NCI-H1417 (cell line): ENCODE measurements at places on chromosomes 13 and 19.

DNA sequence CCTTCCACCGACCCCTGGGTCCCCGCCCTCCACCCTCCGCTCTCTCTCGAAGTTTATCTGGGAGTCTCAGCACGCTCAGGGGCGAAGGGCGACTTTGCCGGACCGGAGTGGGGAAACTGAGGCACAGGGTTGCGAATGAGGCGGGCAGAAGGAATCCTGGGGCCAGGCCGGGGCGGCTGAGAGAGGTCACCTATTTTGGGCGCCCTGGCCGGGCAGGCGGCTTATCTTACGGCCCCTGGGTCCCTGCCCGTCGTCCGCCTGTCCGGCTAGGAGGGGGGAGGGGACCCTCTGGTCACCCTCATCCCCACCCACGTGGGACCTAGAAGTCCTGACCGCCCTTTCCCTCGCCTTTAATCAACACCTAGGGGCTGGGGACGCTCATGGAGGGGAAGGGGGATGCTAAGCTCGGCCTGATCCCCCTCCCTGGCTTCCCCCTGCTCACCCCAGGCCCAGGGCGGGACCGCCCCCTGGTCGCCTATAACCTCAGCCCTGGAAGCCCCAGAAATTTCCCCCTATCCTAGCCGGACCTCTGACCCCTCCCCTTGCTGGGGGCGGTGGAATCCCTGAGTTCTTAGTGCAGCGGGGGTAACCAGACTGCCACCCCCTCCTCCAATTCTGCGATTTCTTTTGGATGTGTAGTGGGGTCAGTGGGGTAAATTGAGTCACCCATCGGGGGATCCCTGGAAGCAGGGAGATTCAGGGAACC lies 556 bp downstream of the TRIP10 start:
- peak; percentile 69 for DNase-seq

- no peak for DNase-seq
Observed at GRCh38 chr13:76693086-76693485, 193.1 kb downstream of the KCTD12 start.

- DNase-seq: no peak
Observed at GRCh38 chr13:99965329-99966000, 6.1 kb downstream of the ZIC5 start.

- DNase-seq: no peak
Observed at GRCh38 chr13:77022341-77022740, 4.6 kb downstream of the FBXL3 start.

DNA sequence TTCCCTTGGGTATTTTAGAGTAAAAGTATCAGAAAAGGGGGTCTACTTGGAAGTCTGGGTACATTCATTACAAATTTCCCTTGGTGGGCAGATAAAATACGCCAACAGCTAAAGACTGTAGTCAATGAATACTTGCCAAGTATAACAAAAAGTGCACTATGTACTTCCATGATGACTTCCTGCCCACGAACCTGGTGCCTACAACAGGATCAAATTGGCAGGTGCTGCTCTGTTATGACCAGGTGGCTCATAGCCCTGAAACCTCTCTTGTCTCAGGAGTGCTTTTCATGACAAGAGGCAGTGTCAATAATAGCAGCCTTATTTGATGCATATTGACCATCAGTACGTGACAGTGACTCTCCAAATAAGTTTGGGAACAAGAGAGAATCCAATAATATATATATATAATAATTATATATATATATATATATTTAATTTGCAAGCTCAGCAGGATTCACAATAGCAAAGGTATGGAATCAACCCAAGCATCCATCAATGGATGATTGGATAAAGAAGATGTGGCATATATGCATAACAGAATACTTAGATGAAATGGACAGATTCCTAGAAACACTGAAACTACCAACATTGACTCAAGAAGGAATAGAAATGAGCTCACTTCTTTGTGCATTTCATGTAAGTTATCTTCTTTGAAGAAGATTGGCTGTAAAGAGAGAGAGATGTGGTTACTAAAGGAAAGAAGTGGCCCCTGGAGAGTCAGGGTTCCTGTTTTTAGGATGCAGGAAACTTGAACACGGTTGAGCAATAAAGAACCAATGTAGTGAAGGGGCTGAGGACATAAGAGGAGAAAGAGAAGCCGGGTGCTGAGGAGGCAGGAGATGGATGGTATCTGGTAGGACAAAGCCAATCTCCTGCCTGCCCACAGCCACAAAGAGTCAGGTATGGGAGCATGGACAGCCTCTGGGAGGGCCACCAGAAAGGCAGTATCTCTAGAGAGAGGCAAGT lies 52.0 kb upstream of the GTF2F2 start:
- peak; percentile 76 for DNase-seq

DNA sequence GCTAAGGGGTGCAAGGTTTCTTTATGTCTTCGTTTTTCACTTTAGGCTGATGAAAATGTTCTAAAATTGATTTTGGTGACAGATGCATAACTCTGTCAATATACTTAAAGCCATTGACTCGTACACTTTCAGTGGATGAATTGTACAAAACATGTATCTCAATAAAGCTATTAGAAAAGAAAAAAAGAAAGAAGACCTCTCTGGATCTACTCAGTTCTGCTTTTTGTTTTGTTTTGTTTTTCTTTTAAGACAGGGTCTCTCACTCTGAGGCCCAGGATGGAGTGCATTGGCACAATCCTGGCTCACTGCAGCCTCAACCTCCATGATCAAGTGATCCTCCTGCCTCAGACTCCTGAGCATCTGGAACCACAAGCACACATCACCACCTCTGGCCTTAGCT lies 3.5 kb downstream of the SIGLEC5 start:
- no peak for DNase-seq

DNA sequence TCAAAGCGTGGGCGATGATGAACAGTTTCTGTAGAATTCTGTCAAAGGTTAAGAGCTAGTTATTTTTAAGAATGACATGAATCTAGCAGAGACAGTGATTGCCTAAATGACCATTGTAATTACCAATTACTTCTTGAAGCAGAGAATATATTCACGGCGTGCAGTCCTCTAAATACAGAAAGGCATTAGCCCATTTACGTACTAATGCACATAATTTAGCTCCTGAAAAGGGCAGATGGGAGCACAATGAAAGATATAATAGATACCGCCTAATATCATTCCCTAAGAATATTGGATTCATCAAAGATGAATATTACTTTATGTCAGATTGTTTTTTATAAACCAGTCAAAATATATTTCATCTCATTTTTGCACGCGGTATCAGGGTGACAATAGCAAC lies 212.4 kb downstream of the URI1 start:
- no peak for DNase-seq

- no peak for DNase-seq
Observed at GRCh38 chr19:43814663-43815352, 12.3 kb upstream of the ZNF283 start.

DNA sequence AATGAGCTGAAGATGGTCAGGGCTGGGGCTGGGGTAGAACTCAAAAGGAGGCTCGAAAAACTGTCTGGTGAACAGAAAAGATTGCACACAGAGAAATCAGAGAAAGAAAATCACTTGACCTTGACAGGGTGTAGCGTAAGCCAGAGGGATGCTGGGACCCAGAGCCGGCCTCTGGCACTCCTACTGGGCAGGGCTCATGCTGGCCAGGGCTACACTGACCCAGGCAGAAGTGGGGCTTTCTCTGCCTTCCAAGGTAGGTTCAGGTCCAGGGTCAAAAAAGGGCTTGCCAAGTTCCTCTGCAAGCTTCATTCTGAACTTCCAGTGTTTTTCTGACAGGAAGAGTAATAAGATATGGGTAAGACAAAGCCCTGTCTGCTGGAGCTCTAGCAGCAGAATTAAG lies 56.2 kb downstream of the LATS2 start:
- no peak for DNase-seq

DNA sequence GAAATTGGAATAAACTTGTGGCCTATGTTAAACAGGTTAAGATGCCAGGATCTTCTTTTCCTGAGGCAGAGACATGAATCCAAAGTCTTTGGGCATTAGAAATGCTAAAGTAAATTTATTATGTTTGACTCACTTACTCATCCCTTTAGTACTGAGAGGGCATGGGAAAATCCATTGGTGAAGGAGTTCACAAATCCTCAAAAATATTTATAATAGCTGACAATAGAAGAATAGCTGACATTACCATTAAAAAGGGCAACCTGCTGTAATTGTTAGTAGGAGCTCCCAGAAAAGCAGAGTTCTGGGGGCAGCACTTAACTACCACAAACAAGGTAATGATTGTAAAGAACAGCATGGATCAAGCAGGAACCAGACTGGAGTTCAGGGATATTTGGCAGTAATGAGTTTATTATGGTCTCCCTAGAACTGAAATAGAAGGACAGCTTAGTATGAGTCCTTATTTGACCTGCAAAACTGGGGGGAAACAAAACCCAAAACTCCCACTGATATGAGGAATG lies 285.8 kb upstream of the KLHL1 start:
- DNase-seq: no peak

DNA sequence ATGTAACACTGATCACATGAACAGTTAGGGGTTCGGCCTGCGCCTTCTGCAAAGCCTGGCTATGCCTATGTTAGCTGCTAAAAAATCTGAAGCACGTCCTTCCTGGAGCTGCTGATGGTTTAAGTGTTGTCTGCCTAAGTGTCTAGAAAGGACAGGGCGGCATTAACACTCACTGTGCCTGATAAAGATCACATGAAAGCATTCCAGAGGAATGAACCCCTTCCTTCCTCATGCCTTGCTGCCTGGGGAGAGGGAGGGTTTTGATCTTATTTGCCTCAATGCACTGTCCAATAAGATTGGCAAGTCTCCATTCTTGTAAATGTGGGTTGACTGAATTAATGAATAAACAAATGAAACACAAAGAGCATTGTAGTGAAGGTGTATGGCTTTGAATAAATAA lies 5.2 kb downstream of the DOCK9 start:
- no peak for DNase-seq

GRCh38 chr13:46831588-46832194 lies 34.7 kb upstream of the ESD start:
- peak; percentile 66 for DNase-seq

DNA sequence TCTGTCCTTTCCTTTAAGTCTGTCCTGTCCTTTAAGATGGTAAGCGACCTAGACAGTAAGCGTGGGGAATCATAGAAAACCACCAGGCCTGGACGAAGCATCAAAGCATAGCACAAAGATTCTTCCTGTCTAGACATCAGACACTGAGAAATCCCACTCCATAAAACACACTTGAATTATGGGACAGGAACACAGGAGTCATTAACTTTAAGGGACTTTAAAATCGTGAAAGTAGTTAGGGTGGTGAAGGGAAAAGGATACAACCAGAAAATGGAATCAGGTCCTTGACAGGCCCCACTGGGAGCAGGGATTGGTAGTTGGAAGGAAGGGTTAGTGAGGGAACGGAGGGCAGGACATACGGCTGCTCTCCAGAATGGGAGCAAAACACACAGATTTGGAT lies 31.6 kb upstream of the C1QTNF9 start:
- no peak for DNase-seq

DNA sequence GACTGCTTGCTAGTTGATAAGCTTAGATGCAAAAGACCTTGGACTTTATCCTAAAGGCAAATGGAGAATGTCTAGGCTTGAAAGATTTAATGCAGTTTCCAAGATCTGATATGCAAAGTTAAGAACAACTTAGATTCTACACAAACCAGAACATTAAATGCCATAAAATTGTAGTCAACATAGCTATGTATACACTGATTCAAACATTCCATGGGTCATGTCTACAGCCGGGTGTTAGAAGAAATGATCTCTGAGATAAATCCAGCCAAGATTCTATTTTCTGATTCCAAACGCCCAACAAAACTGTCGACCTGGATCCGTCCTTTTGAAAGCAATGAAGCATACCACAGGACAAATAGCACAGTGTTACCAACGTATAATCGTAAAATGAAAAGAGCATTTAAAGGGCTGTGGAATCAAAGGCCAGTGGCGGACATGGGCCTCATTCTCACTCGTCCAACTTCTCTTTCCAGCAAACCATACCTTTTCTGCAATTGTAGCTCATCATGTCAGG lies 52.7 kb downstream of the KCTD12 start:
- no peak for DNase-seq

- DNase-seq: no peak
Observed at GRCh38 chr19:12580180-12580694, 29.0 kb upstream of the ZNF564 start.

DNA sequence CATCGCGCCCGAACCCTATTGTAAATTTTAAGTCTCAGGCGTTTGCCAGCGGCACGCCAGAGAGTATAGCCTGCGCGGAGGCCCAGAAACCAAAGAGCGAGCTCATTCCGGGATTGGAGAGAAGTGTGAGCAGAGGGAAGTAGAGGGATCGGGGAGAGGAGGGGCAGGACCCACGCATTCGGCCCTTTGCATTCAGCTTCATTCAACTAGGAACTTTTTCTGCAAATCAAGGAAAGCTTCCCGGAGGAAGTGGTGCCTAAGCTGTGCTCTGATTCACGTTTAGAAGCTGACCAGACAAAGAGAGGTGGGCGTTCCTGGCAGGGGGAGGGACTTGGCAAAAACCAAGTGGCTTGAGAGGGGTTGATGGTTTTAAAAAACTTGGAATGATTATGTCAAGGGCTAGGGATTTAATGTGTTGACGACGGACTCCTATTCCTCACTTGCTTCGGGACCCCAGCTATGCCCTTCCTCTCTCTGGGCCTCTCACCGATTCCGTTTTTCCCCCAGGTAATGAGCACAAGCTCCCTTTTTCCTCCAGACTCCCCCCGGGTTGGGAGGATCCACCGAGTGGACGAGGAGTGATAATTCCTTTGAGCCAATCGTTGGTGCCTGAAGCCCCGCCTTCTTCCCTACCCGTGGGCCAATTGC lies 811 bp upstream of the PRMT1 start:
- DNase-seq: no peak

GRCh38 chr13:101520672-101521071 lies 68.2 kb downstream of the ITGBL1 start:
- no peak for DNase-seq

- DNase-seq: peak; percentile 40
Observed at GRCh38 chr13:94210816-94211215, 268.7 kb downstream of the DCT start.

- no peak for DNase-seq
Observed at GRCh38 chr13:74037762-74038161, 96.4 kb downstream of the KLF12 start.

DNA sequence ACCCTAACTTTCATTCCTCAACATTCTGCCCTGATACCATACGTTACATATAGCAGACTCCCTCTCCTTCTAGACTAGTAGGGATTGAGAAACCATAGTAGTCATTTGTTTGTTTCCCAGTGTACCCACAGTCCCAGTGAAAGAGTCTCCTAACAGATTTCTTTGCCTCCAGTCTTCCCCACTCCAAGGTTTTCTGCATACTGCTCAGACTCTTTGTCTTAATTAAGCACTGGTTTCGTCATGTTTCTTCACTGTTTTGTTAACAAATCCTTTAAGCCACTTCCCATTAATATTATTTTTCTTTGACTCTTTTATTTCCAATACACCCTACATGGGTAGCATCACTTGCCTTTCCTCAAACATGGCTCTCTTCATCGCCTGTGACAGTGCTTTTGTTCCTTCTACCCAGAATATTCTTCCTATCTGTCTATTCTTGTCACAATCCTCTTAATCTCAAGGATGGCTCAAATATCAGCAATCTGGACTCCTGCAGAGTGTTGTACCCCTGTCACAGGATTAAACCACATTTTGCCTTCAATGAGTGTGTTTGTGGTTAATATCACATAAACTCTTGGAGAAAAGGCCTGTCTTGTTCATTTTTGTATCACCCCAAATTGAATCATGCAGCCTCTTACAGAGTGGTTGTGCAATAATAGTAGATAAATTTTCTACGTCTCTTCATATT lies 92.7 kb upstream of the KLF12 start:
- no peak for DNase-seq
